K562 (cell line): ENCODE measurements at places on chromosomes 6 and 20. TPM values are rescaled to one million over a fixed set of nuclear protein-coding genes. Genes with fewer than 3 reads are reported as not detected.

Gene CST3
- 111 and 113 TPM in 2 replicates for total RNA-seq

Gene PRELID3B
- 99.5 and 105 TPM in 2 replicates for total RNA-seq

Gene CSE1L
- 206 and 219 TPM in 2 replicates for total RNA-seq

Gene PACRG
- total RNA-seq, result not detected in 2 replicates

Gene OR2J3
- total RNA-seq, result not detected in 2 replicates

DNA sequence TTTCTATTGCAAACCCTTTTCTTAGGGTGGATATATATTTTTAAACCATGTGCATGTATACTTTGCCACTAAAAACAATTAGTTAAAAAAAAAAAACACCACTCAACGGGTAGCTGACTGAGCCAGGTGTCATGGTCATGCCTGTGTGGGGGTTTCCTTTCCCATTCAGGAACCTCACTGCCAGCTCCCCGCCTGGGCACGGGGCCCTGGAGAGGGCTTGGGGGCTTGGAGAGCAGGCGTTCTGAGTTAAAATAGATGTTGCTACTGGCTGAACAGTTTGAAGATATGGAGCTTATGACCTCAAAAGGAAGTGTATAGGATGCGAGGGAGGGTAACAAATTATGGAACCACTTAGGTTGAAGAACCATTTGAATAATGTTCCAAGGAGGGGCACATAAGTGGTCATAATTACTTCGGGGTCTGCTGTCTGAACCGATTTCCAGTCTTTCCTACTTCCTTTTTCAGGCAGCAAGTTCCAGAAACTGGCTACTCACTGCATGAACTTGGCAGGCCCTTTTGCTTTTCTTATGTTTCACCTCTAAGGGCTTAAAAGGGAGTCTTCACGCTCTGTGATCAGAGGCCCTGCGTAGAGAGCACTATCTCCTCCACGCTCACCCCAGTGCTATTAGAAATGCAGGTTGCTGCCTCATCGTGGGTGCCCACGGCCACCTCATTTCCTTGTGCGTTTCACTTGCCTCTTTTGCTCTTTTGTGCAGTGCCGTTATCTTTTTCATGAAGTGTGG is 9.9 kb downstream of the STX16 start:
- no peaks in the 10 kb centered on the region for H3K27me3 ChIP-seq

- H3K36me3 ChIP-seq, result peaks cover 12% of the 10 kb centered on the region; the same call in 1 of the 3 replicates
- no peak overlapping the region for H3K4me3 ChIP-seq
- H3K27me3 ChIP-seq, result no peaks in the 10 kb centered on the region
- no peak for DNase-seq
Observed at GRCh38 chr20:59938221-59938620, 1.9 kb downstream of the PPP1R3D start.

- H3K36me3 ChIP-seq, result no peaks in the 10 kb centered on the region
- H3K4me1 ChIP-seq, result peaks cover 21% of the 10 kb centered on the region; the same call in 2 of the 3 replicates
- H3K4me3 ChIP-seq, result no peak overlapping the region
- H3K27ac ChIP-seq, result peak overlapping the region; percentile 8; the same call in 1 of the 3 replicates
- no peaks in the 10 kb centered on the region for H3K27me3 ChIP-seq
Observed at GRCh38 chr20:5674176-5674660, 76.0 kb upstream of the SHLD1 start.

- no peak for DNase-seq
- no peaks in the 10 kb centered on the region for H3K36me3 ChIP-seq
- H3K4me3 ChIP-seq, result no peak overlapping the region
- H3K27me3 ChIP-seq, result peaks cover 61% of the 10 kb centered on the region
Observed at GRCh38 chr6:168167431-168168315, 88.7 kb upstream of the FRMD1 start.

DNA sequence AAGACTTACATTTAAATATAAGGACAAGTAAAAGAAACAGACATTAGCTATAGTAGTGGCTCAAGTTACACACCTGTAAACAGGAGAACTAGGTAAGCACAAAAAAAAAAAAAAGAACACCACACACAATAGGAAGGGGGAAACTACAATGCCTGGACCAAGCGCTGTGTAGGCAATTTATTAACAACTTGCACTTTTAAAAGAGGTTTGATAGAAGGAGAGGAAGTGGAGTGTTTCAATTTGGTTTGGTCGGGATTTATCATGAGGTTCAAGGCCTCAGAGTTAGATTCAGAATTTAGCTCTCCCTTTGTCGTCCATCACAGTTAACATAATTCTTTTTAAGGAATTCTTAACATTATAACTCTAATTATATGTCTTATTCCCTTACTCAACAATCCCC is 1.1 kb upstream of the USP49 start:
- no peaks in the 10 kb centered on the region for H3K36me3 ChIP-seq
- no peaks in the 10 kb centered on the region for H3K27me3 ChIP-seq
- H3K4me1 ChIP-seq, result peaks cover 11% of the 10 kb centered on the region
- peak overlapping the region; percentile 79 for H3K27ac ChIP-seq
- peak overlapping the region; percentile 56 for H3K4me3 ChIP-seq

DNA sequence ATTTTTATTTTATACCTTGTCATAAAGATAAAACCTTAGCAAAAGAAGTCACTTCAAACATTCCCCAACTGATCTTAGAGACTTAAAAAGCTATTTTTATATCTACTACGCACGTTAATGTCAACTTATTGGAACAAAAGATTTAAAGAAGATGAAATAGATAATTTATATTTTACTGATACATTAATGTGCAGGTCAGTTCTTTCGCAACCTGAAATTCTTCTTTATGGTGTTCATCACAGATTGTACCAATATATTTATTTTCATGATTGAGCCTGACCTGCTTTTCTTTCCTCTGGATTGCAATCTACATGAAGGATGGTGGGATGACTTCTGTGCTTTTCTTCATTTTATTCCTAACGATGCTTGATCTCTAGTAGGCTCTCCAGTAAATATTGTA is 596.3 kb downstream of the PHF3 start:
- H3K4me1 ChIP-seq, result no peaks in the 10 kb centered on the region
- H3K4me3 ChIP-seq, result no peak overlapping the region
- H3K36me3 ChIP-seq, result no peaks in the 10 kb centered on the region
